ENCODE measurements at places on chromosomes 3 and 15. TPM values are rescaled to one million over a fixed set of nuclear protein-coding genes. Genes with fewer than 3 reads are reported as not detected.

Gene KLHL6
- polyA plus RNA-seq: 32.9 TPM

Gene ACKR4
- polyA plus RNA-seq: not detected

Gene HEG1
- 5.4 TPM for polyA plus RNA-seq

Gene DZIP3
- polyA plus RNA-seq: 4.5 TPM

Gene RAD51
- 0.39 TPM for polyA plus RNA-seq

Gene TM4SF18
- not detected for polyA plus RNA-seq

Gene ZNF385D
- polyA plus RNA-seq: not detected

Gene CCR9
- polyA plus RNA-seq: 0.45 TPM

Gene FETUB
- polyA plus RNA-seq: not detected

Gene CD86
- 0.24 TPM for polyA plus RNA-seq

Gene GOLGA8T
- polyA plus RNA-seq: not detected

Gene FSIP1
- polyA plus RNA-seq: 0.27 TPM

Gene ZCWPW2
- polyA plus RNA-seq: 0.67 TPM

Gene KCNH8
- polyA plus RNA-seq: not detected

Gene CA12
- not detected for polyA plus RNA-seq

Gene MYEF2
- polyA plus RNA-seq: 1.4 TPM

Gene UNC13C
- not detected for polyA plus RNA-seq

Gene KIF15
- polyA plus RNA-seq: not detected

Gene KIF9
- 2.3 TPM for polyA plus RNA-seq

Gene UBAP1L
- polyA plus RNA-seq: 0.20 TPM

Gene AGBL1
- not detected for polyA plus RNA-seq

Gene BLOC1S6
- polyA plus RNA-seq: 49.4 TPM

Gene RPUSD2
- polyA plus RNA-seq: 19.3 TPM

Gene ACAN
- polyA plus RNA-seq: 0.04 TPM

Gene LYZL4
- polyA plus RNA-seq: not detected

Gene HYAL1
- 0.41 TPM for polyA plus RNA-seq

Gene LEKR1
- 0.19 TPM for polyA plus RNA-seq

Gene PCYT1A
- polyA plus RNA-seq: 12.8 TPM

Gene MUC4
- polyA plus RNA-seq: not detected

Gene BFSP2
- 0.72 TPM for polyA plus RNA-seq

Gene IL16
- polyA plus RNA-seq: 319 TPM

Gene ZDHHC19
- polyA plus RNA-seq: not detected

Gene NPAP1
- not detected for polyA plus RNA-seq

Gene ROBO2
- polyA plus RNA-seq: not detected

Gene ADGRG7
- polyA plus RNA-seq: not detected

Gene TUSC7
- polyA plus RNA-seq: not detected

Gene ISLR2
- not detected for polyA plus RNA-seq

Gene ZBBX
- not detected for polyA plus RNA-seq

Gene CFAP91
- 0.17 TPM for polyA plus RNA-seq

Gene STRA6
- not detected for polyA plus RNA-seq
